ENCODE measurements at places on chromosomes 7 and 10.
A peak's percentile ranks its signal among the peaks of the same experiment; 100 is the strongest.

DNA sequence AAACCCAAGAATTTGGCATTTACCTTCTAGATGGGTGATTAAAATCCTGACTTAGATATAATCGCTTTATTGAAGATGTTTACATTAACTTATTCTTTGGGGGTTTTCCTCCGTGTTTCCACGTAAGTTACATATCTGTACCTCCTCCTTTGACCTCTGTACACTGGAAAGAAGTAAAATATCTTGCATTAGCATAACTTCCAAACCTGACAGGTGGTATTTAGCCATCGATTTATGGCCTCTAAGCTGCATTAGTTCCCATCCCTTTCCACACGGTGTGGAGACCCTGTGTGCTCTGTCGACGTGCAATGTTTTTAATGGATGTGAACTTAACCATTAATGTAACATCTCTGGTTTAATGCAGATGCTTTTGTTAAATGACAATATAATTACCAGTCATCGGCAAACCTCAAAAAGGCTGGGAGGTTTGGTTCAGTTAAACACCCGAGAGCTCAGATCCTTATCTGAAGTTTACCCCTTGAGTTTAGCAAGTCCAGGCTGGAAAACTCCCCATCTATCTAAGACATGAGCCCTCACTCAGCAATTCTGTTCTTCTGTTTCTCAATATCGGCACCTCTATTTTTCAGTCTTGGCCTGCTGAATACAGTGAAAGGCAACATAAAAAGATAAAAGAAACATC, 295.2 kb downstream of the GATA3 start:
- no peak for DNase-seq

GRCh38 chr7:112083776-112084355, 122.3 kb downstream of the DOCK4 start:
- DNase-seq = no peak

DNA sequence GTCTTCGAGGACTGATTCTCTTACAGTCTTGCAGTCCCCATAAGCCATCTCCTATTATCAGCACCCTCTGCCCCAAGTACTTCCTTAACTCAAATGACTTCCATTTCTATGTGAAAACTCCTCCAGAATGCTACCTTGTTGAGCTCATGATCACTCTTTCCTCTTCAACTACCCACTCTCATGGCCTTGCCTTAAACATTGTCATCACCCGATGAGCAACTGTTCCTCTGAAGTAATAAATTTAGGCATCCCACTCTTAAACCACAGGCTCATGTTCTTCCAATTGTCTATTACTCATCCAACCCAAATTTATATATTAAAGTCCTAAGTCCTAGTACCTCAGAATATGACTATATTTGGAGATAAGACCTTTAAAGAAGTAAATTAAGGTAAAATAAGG, 152.9 kb downstream of the C1GALT1 start:
- no peak for DNase-seq

DNA sequence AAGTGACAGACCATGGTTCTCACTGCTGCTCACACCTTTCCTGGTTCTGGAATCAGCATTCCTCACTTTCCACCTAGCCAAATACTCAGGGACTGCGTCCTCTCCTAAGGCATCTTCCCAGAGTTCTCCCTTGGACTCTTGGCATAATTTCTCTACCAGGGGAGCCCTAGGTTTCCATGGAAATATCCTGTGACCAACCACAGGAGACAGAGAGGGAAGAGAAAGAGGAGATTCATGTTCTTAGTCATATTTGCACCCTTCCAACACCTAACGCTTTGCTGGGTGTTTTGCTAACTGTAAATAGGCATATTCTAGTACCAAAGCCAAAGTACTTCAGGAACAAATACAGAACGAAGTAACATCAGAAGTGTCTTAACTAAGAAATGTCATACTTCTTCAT, 28.6 kb downstream of the DENND11 start:
- no peak for DNase-seq

DNA sequence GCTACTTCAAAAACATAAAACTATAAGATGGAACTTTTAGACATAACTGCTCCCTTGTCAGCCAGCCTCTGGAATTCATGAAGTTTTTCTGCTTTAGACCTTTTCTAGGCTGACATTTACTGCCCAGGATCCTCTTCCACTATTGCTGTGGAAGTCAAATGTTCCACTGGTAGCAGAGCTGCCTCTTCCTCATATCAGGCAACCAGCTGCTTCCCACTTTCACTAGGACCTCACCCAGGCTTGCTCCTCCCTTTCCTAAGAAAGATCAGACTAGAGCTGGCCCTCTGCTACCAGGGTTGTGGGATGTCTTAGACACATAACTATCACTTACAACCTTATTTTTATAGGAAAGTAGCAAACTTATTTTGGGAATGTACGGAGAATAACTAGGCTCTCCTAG, 121.5 kb downstream of the CTTNBP2 start:
- DNase-seq = no peak

DNA sequence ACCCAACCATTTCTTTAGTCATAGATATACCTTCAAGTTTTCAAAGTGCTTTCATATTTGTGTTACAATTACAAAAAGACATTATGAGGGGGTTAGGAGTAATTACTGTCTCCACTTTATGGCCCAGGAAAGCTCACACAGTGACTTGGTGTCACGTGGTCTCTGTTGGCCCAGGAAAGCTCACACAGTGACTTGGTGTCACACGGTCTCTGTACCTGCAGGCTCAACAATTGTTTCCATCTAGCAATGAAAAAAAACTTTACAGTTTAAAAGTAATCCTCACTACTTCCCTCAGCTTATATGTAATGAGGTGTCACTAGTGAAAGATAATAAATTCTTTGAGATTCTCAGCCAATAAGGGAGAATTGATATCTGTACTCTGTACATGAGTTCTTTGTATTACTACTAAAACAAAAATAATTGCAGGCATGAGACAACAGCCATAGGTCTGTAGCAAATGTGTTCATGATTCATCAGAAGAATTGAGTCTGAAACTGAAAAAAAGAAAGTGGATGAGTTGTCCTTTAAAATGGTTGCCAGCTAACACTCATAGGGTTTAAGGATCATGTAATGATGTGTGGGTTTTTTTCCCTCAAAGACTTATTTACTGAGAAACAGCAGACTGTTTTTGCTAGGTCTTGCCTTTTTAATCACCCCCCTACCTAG, 10.9 kb downstream of the OGDH start:
- DNase-seq = no peak

- DNase-seq = peak; percentile 93
Observed at GRCh38 chr10:79068562-79069324, at the start of gene ZMIZ1. Gene ZMIZ1 (plus strand): TSS chr10:79068966. CDS start chr10:79201633, 132,667 bp downstream.

DNA sequence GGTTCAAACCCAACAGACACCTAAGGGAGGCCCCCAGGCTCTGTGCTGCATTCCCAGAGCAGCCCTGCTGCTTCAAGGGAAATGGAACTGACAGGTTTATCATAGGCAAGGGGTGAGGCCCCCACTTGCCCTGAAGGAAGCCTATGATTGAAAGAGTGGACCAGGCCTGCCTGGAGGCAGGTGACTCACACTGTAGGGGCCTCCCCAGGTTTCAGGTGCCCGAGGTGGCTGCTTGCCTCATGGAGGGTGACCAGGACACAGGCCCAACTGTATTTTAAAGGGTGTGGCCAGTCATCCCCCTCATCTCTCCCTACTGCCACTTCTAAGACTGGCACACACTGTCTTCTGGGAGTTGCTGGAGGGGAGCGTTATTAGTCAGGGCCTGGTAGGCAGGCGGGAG, 85.4 kb downstream of the ATXN7L1 start:
- DNase-seq = no peak

DNA sequence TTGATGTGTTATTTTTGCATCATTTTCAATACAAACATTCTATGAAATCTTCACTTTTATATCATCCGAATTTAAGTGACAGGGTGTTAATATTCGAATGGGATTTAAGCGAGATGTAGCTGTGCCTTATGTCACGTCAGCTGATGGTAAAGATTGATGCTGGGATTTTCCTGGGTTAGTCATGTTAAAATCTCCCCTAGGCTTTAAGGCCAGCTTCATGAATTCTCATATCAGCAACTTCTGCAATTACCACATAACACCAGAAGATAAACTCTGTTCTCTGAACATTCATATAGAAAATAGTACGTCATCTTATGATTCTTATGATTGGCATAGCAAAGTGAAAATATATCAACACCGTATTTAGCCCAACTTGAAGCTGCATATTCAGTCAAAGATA, 669.2 kb downstream of the PCDH15 start:
- DNase-seq = no peak

- DNase-seq = peak; percentile 14
Observed at GRCh38 chr10:9869205-9869604, 1148.5 kb upstream of the CELF2 start.

GRCh38 chr7:18974803-18975202, 142.6 kb downstream of the TWIST1 start:
- DNase-seq = no peak

DNA sequence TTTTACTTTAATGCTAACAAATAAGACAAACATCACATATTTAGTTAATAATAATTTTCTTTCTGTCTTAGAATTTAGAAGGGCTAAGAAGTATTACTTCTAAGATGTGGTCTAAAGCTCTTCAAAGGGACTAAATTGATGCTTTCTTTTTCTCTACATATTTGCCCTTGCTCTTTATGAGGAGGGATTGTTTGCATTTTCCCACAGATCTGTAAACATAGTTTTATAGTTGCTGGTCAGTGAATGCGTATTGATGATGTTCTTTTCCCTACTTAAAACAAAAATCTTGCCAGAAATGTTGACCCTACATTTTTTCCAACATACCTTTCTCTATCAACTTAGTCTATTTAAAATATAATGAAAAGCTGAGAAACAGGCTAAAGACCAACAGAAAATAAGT, 372.4 kb upstream of the LRGUK start:
- no peak for DNase-seq

GRCh38 chr10:118409295-118409694, 67.2 kb upstream of the FAM204A start:
- DNase-seq = no peak
